ENCODE measurements at places on chromosomes 6 and 20.

DNA sequence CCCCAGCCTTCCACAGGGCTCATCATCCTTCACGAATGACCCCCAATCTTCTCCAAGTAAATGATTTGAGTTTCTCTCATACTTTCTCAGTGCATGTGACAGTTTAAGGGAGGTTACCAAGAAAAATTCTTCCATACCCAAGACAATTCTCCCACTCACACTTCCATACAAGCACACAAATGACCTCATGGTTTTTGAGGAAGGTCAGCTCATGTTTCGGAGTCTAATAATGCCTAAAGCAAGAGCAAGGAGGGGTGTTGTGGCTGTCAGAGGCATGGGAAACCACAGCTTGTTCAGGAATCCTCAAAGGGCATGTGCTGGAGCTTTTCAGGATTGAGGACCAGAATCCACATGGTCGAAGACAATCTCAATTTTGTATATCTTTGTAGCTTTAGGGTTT, 279.0 kb downstream of the MAFB start:
- DNase-seq: no peak

- no peak for DNase-seq
Measured at GRCh38 chr6:17703256-17703694, 3.5 kb downstream of the NUP153 start.

GRCh38 chr6:24228681-24229255, 102.8 kb downstream of the NRSN1 start:
- no peak for DNase-seq

DNA sequence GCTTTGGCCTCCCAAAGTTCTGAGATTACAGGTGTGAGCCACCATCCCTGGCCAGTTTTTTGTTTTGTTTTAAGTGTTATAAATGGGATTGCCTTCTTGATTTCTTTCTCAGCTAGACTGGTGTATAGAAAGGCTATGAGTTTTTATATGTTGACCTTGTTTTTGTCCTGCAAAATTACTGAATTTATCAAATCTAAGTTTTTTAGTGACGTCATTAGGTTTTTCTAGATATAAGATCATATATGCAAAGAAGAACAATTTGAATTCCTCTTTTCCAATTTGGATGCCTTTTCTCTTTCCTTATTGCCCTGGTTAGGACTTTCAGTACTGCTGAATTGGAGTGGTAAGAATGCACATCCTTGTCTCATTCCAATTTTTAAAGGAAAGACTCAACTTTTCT, 81.3 kb upstream of the MOCS1 start:
- DNase-seq: no peak

- no peak for DNase-seq
Measured at GRCh38 chr6:15516923-15517560, 145.8 kb downstream of the DTNBP1 start.

DNA sequence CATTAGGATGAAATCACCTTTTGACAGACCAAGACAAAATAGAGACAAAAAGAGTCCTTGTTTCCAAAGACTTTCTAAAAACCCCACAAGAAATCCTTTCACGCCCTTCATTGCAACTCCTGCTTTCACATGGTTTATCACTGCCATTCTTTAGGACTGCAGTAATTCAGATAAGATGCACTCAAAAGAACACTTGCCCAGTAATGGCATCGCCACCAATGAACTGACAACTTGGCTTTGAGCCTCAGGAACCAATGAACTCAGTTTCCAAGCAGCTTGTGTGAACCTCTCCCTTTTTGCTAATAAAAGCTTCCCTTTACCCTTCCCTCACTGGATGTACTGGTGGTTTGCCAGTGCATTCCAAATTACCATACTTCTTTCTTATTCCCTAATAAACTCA, 21.8 kb downstream of the OSTM1 start:
- DNase-seq: no peak

GRCh38 chr20:32672982-32673851, 524 bp downstream of the C20orf203 start:
- DNase-seq: no peak

DNA sequence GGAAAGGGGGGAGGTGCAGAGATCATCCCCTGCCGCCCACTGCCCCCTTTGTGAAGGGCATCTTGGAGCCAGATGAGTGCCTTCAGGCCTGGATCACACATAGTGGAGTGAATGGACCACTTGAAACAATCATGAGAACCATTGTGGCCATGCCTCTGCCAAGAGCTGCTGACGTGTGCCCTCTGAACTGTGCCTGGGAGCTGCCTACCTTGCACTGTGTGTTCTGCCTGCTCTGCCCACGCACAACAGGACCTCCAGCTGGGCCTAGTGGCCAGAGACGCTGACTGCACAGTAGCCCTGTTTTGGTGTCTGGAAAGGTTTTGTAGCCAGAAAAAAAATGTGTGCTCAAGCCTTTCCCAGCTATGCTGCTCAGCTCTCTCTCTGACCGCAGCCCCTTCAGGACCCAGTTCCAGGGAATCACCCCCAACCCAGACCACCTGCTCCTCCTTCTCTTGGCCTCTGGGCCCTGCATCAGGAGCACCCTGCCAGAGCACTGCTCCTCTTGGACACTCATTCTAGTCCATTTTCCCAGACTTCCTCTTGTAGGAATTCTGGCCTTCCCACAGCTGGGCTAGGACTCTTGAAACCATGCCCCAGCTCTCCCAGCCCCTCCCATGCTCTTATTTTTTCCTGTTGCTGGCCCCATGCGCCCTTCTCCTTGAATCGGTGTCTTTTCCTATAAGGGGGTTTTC, 1.6 kb upstream of the ADIG start:
- DNase-seq: no peak

- no peak for DNase-seq
Measured at GRCh38 chr6:48474830-48475229, 363.8 kb upstream of the PTCHD4 start.

DNA sequence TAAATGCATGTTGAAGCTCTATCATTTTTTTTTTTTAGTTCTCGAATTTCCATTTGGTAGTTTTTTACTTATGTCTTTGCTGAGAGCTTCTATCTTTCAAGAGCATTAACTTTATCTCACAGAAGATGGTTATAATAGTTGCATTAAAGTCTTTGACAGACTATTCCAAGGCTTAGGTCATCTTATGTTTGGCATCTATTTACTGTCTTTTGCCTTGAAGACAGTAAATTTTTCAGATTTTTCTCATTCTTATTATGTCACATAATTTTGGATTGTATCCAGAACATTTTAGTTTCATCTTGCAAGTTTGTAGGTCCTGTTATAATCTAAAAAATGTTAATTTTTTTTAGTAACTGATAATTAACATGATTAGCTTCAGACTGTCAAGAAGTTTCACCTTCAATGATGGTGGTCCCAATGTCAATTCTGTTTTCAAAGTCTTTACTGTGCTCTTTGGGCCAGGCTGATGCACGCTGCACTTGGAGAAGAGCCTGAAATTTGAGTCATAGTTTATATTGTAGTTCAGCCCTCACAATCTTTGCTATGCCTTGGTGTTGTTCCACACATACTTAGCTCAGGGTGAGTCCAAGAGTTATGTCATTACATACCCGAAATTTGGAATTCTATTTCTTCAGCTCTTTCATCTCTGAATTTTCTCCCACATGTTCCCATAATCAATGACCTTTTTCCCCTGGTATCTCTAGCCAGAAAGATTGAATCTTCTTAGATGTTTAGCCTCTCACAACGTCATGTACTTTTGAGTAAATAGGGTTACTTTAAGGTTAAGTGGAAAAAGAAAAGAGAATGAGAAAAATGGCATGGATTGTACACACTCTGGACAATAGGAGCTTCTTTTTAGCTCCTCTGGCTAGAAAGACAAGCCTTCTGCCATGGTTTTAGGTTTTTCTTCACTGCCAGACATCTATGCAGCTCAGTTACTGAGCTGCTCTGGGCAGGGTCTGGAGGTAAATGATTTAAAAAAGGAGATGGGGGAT, 110.3 kb upstream of the BTBD3 start:
- DNase-seq: no peak

GRCh38 chr6:2891768-2892170, 11.3 kb downstream of the SERPINB9 start:
- no peak for DNase-seq

GRCh38 chr6:107344981-107345380, 114.4 kb downstream of the PDSS2 start:
- DNase-seq: no peak

GRCh38 chr6:25350573-25350972, 71.4 kb downstream of the CARMIL1 start:
- DNase-seq: no peak

- peak; percentile 68 for DNase-seq
Measured at GRCh38 chr6:6008648-6009421, 2.1 kb upstream of the NRN1 start.

GRCh38 chr6:105179244-105180065, at the start of gene POPDC3:
POPDC3 (minus strand) TSS chr6:105180014; CDS start chr6:105161909, 18,105 bp downstream.
- no peak for DNase-seq

DNA sequence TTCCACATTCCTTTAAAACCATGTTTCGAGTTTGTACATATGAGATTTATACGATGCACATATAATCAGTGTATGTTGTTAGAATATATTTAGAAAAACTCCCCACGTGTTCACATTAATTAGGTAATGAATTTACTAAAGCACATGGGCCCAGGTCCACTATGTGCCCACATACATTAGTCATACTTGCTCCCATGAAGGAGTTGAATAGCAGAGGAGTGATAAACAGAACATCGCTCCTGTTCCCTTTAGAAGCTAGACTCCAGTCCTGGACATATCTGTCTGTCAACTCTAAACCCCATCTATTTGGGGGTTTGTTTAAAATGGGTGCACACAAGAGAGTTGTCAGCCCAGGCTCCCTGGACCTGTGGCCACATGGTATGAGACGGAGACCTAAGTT, 108.1 kb upstream of the TIAM2 start:
- no peak for DNase-seq

DNA sequence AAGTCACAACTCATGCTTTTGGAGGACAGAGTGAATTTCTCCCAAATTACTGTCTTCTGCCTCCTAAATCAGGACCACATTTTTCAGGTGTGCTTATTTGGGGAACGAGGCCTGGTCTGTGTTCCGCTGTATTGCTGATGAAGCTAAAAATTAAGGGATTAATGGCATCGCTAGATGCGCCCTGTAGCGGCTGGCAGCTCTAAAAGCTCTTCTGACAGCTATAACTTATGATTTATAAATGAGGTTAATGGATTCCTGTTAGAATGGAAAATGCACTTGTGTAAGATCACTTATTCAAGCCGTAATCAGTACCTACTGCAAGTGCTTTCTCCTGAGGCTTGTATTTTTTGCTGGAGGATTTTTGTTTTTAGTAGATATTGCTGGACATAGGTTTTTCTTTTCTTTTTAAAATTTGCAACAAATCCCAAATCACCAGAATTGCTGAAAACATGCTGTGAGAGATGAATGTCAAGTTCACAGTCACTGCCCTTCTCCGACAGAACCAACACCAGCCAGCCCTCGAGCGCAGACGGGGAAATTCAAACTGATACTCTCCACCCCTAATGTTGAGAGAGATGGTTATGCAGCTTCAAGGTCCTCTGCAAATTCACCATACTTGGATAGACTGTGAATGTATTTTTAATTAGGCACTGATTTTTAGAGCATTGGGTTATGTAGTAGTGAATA, 49.1 kb downstream of the AKAP12 start:
- no peak for DNase-seq

DNA sequence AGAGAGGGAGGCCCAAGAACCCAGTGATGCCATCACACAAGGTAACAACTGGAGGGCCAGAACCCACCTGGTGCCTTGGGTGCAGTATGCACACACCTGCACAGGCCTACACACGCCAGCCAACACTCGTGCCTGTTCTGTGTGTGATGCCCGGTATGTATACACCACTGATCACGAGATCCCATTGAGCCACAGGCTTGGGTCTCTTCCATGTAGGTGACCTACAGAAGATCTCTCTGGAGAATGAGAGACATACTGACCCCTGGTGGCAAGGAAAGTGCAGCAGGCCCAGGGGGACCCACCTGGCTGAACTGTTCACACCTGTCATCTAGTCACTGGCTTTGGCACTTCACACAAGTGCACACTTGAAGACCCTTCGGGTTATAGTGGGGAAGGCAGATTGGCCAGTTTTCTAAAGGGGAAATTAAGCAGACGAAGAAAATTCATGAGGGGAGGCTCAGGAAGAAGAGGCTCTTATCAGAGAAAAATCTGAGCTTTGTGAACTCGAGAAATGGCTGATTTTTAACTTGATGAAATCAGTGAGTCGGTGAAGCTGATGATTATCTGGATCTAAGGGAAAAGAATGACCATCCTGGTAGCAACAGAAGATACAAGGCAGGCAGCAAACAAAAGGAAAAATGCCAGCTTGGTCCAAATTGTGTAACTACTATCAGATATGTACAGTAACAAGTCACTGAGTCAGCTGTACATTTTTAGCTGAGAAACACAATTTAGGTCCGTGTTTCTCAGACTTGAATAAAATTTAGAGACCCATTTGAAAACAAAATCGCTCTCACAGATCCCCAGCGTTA, 69.1 kb upstream of the PBOV1 start:
- no peak for DNase-seq

DNA sequence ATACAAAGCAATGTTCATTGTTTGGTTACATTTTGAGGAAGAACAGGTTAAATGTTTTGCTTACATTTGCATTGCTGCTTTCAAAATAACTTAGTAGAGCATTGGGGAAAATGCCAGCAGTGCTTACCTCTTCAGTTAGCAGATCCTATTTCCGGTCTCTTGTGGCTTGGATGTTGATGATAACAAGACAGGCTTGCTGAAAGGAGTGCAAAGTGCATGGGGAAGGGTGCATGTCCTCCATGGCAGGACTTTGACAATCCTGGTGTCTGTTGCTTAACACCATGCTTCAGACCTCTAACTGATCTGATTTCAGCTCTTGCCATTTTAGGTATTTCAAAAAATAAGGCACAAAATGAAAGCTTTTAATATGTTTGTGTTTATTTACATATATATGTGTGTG, 21.1 kb downstream of the TPD52L1 start:
- DNase-seq: no peak

GRCh38 chr6:143611580-143611979, 66.2 kb upstream of the PHACTR2 start:
- DNase-seq: no peak

DNA sequence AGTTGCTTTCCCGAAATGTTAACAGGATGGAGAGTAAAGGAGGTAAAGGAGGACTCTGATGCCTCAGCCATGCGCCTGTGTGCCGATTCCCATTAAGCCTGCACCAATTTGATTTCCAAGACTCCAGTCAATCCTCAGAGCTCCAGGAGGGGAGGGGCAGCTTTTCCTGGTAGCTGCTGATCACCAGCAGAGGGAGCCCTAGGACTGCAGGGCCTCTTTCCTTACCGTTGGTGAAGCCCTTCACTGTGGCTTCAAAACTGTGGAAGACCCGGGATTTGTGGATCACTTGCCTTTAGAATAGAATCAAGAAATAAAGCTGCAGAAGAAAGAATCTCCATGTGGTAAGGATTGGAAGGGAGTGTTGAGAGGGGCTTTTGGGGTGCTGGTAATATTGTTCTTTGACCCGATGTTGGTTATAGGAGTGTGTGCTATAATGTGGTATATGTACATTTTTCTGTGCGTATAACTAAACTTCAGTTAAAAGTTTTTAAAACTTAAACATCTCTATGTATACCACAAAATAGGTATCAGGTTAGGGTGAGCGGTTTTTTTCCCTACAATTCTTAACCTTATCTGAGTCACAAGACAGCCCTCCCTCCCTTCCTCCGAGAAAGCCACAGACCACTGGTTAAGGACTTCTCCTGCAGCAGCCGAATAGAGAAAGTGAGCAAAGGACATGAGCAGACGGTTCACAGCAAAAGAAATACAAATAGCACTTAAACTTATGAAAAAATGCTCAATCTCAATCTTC, 6.9 kb upstream of the OSER1 start:
- DNase-seq: peak; percentile 59

GRCh38 chr6:40918040-40918651, 120.9 kb downstream of the UNC5CL start:
- no peak for DNase-seq
